ENCODE measurements at places on chromosomes 13 and 19. TPM values are rescaled to one million over a fixed set of nuclear protein-coding genes. Genes with fewer than 3 reads are reported as not detected.

ZNF878 gene
- total RNA-seq, result 0.17 TPM

- no peak for DNase-seq
These were observed 137.5 kb downstream of the FREM2 start for GRCh38 chr13:38824342-38824741.

- DNase-seq, result no peak
These were observed 2.5 kb downstream of the KPNA3 start for GRCh38 chr13:49789968-49790367.

CPT1C gene
- 19.1 TPM for total RNA-seq

DNA sequence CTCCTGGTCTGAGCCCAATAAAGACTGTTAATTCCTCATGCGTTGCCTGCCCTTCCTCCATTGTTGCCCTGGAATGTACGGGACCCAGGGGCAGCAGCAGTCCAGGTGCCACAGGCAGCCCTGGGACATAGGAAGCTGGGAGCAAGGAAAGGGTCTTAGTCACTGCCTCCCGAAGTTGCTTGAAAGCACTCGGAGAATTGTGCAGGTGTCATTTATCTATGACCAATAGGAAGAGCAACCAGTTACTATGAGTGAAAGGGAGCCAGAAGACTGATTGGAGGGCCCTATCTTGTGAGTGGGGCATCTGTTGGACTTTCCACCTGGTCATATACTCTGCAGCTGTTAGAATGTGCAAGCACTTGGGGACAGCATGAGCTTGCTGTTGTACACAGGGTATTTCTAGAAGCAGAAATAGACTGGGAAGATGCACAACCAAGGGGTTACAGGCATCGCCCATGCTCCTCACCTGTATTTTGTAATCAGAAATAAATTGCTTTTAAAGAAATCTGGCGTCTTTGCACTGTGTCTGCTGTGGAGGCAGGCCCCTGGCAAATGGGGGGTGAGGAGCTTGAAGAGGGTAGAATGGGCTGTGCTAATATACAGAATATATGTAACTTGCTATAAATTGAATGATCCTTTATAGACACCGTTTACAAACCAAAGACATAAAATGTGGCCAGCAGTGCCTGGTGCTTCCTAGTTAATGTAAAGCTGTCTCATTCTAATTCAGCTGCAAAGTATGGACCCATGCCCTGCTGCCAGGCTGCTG, 4.2 kb upstream of the RPS11 start:
- no peak for DNase-seq

SMIM44 gene
- total RNA-seq, result not detected

GAPDHS gene
- not detected for total RNA-seq

- no peak for DNase-seq
These were observed 72.9 kb upstream of the IRS2 start for GRCh38 chr13:109859216-109859835.

CYP2A6 gene
- not detected for total RNA-seq

DNA sequence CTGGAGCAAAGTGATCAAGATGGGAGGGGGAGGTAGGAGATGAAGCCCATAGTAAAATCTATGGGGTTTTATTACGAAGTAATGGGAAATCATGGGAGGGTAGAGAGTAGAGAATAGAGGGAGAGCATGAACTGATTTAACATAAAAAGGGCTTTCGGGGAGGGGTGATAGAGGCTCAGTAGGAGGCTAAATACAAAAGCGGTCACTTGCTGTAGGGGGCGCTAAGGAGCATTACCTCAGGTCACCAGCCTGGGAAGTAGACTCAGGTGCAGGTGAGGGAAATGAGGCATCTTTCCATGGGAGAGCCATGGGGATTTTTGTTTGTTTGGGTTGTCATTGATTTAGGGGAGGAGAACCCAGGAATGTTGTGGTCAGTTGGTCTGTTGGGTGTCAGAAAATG, 14.1 kb downstream of the KRTDAP start:
- DNase-seq, result no peak

- no peak for DNase-seq
These were observed 33.1 kb downstream of the DHRS12 start for GRCh38 chr13:51770681-51771417.

APLP1 gene
- total RNA-seq, result 2.5 TPM

LRRC4B gene
- 0.05 TPM for total RNA-seq

GRCh38 chr19:17294051-17294891, 9.0 kb downstream of the ABHD8 start:
- DNase-seq, result peak; percentile 44

DNA sequence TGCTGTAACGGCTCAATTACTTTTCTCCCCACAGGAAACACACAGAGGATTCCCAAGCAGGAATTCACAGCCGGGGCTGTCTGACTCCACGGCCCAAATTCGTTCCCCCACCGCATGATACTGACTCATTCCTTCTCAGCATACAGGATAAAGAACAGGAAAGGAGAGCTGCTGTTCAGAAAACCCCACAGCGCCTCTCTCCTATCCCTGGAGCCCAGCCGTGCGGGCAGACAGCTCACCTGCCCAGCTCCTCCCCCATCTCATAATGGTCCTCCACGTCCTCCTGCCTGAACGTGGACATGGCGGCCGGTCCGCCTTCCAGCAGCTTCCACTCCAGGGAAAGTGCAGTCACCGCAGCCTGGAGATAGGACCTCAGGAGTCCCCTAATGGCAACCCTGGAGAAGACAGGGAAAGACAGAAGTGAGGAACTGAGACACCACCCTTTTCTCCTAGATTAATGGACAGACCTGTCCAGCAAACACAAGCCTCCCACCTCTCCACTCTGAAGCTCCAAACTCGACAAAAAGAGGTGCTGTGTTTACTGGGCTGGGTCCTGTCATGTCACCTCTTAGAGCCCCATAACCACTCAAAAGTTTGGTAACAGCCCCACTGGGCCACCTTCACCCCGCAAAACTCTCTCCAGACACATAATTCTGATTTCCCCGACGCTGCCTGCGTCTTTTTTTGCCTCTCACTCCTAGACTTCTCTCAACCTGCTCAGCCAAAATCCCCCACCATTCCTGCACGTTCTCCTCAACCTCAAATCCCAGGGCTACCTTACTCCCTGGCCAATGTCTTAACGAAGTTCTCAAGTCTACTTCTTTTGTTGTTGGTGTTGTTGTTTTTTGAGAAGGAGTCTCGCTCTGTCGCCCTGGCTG, 1.2 kb downstream of the DAPK3 start:
- peak; percentile 87 for DNase-seq

DNA sequence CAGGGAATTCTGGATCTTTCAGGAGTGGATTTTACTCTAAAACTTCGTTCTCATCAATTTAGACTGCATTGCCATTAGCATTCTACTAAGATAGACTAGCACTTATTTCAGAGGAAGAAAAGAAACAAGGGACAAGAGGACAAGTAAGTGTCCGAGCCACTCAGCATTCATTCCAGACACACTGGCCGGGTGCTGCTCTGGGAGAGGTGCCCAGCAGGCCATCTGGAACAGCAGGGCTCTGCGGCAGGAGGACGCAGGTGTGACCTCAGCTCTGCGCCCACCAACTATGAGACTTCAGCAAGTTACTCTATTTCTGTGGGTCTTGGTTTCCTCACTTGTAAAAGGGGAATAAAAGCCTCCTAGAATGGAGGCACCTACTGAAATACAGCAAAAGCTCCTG, 4.2 kb downstream of the EPS15L1 start:
- no peak for DNase-seq

RGS9BP gene
- 0.65 TPM for total RNA-seq

ZNF417 gene
- total RNA-seq, result 15.2 TPM

GRCh38 chr13:34223984-34224383, 406.0 kb downstream of the RFC3 start:
- DNase-seq, result no peak

GRCh38 chr13:32723987-32724386, 137.7 kb downstream of the PDS5B start:
- DNase-seq, result no peak

GRCh38 chr13:73177017-73177416, 118.2 kb downstream of the KLF5 start:
- DNase-seq, result no peak

DNA sequence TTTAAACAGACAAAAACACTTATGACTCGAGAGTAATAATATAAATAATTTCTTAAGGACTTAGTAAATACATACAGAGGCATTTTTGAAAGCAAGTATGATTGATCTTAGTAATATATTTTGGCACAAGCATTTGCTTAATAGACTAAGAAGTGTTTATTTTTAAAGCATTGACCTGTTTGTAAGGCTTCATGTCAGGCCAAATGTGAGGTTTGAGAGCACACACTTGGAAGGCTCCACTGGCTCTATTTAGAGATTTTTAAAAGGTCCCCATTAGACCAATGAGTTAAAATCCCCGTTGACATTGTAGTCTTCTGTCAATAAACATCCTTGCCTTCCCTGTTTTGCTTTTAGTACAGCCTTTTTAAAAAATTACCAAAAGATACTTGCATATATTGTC, 50.4 kb downstream of the ATP8A2 start:
- no peak for DNase-seq

POLR1G gene
- total RNA-seq, result 15.2 TPM

DNA sequence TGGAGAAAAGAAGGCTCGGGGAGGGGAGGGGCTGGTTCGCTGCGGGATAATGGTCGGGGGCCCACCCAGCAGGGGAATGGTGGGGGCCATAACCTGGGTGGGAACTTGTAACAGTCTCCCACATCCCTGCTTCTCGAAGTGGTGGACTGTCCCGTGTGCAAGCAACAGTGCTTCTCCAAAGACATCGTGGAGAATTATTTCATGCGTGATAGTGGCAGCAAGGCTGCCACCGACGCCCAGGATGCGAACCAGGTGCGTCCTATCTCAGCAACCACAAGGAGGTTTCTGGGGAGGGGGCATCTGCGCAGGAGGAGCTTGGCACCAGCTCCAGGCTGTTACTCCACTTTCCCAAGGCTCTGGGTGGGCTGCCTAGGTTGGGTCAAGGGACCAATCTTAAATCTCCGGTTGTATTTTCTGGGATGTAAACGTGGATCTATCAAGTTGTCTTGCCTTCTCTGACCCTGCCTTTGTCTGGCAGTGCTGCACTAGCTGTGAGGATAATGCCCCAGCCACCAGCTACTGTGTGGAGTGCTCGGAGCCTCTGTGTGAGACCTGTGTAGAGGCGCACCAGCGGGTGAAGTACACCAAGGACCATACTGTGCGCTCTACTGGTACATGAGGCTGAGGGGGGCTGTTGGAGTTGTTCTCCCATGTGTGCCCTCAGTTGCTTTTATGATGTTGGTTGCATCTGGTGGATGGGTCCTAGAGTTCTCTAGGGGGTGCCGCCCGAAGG, 1.6 kb downstream of the TRIM28 start:
- DNase-seq, result peak; percentile 30

GRCh38 chr13:34145061-34145460, 327.1 kb downstream of the RFC3 start:
- no peak for DNase-seq

Data from dermis blood vessel endothelial cell (primary cell).